T-helper 22 cell (primary cell): ENCODE measurements at places on chromosomes 2 and 18.

- no peak for DNase-seq
Observed at GRCh38 chr2:102522890-102523289, 49.9 kb downstream of the SLC9A4 start.

DNA sequence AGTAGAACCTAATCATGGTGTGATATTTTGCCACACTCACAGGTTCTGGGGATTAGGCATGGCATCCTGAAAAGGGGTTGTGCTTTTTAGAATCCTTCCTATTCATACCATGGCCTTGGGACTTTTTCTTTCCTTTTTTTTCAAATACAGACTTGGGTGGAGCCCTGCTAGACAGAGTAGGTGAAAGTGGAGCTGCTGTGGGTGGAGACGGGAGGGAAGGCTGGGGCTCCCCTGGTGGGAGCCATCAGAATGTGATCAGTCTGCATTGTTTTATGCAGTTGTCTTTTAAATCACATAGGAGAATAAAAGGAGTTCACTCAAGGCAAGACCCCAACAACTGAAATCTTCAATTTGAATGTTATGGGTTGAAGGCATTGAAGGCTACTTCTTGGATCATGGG lies 130.2 kb downstream of the VAPA start:
- DNase-seq: no peak

- DNase-seq: no peak
Observed at GRCh38 chr2:669323-669722, 7.9 kb downstream of the TMEM18 start.

GRCh38 chr2:40363631-40364030 lies 88.3 kb downstream of the SLC8A1 start:
- no peak for DNase-seq

DNA sequence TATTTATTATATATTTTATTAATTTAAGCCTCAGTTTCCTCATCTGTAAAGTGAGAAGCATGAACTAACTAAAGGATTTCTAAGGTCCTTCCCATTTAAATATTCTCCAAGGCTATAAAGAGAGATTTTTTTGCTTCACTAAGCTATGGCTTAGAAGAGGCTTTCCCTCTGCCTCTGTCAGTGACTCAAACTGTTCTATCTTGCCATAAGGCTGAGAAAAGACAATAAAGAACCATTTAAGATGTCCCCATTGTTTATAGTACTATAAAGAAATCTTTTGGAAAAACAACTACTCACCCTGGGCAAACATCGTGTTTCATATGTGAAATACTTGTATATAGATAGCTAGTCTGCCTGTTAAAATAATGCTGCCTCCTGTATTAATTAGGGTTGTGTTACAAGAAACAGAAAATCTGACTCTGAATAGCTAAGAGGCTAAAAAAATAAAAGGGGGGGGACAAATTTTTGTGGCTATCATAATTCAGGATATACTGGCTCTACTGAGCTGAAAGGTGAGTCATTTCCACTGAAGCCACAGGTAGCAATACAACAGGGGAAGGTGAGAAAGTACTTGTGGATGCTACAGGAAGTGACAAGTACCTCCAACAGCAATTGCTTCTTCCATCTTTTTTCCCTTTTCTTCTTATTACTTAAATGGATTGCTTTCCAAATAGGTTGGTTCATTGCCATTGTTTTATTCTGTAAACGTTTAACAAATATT lies 25.4 kb downstream of the EPHA4 start:
- no peak for DNase-seq

DNA sequence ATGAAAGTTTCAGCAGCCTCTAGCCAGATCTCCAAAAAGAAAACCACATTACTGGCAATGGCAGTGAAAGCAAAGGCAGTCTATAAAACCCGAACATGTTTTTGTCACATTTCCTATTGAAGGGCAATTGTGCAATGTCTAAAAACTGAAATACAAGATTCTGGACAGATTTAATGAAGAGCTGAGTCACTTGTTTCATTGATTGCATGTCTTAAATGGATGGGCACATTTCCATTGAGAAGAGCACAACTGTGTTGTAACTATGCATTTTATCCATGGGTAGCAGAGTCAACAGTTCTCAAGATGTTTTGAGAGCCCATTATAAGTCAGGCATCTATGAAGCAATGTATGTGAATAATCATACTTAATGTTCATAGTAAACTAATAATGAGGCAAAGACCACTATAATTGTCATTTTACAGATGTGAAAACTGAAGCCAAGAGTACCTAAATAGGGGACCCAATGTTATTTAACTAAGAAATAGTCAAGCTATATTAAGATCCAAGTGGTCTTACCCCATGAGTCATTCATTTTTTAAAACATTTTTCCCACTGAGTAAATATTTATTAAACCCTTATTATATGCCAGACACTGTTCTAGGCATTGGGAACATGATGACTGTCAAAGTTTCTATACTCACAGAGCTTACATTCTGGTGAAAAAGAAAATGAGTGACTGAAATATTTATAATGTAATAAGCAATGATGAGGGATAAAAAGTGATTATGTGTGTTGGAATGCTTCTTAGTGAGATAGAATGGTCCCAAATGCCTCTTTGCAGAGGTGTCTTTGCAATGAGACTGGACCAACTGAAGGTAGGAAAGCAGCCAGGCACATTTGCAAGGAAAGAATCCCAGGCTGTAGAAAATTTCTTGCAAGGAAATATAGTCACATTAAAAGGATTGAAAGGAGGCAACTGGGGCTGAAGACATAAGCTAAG lies 818.9 kb upstream of the ACVR2A start:
- DNase-seq: no peak

- DNase-seq: no peak
Observed at GRCh38 chr2:196902828-196903227, 23.7 kb downstream of the PGAP1 start.

DNA sequence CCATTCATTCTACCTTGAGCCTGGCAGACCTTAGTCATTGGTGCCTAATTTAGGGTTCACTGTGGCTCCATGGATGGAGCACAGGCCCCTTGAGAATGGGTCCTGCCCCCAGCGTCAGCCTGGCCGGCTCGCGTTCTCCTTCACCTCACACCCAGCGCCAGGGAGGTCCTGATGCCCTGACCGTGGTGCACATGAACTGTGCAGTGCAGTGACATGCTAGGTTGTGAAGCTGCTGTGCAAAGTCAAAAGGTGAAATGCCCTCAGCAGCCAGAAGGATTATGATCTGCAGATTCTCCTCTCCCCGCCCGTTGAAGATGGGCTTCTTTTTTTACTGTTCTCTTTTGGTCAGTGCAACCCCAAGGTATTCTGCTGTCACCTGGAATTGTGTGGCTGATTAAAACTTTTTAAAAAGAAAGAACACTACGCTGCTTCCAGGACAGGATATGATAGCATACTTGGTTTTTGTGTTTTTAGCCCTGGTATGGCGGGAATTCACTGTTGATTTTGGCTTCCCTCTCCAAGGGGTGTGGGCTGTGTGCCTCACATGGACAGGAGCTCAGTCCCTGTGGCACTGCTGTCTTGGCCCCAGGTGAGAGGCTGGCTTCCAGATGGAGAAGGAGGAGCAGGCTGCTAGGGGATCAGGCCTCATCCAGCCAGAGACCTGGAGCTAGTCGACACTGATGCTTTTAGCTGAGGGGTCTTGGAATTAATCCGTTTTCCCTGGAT lies 49.4 kb upstream of the MCFD2 start:
- DNase-seq: no peak

DNA sequence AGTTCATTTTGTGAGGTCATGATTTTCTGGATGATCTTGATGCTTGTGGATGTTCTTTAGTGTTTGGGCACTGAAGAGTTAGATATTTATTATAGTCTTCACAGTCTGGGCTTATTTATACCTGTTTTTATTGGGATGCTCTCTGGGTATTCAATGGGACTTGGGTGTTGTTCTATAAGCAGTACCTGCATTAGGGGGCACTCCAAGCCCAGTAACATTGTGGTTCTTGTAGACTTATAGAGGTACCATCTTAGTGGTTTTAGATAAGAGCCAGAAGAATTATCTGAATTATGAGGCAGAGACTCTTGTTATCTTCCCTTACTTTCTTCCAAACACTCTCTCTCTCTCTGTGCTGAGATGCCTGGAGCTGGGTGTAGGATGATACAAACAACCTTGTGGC lies 470.0 kb downstream of the PIK3C3 start:
- DNase-seq: no peak

- no peak for DNase-seq
Observed at GRCh38 chr2:98508709-98509066, 64.0 kb downstream of the INPP4A start.

GRCh38 chr18:56988022-56988421 lies 158.9 kb upstream of the BOD1L2 start:
- no peak for DNase-seq

DNA sequence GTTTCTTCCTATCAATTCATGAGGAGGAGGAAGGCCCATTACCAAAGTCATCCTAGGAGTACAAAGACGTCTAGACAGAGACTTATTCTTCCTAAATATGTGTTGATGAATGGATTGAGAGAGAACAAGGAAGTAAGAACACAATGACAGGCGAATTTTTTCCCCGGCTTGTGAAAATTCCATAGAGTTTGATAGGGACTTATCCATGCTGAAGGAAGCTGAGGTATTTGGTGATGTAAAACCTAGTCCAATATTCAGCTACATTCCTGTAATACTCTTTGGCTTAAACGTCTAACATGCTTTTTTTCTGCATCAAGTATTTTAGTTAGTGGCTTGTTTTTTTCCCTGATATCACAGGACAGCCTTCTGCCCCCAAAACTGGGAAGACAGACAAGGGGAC lies 121.9 kb upstream of the MYT1L start:
- DNase-seq: no peak

- DNase-seq: no peak
Observed at GRCh38 chr2:45888641-45889040, 237.2 kb downstream of the PRKCE start.

DNA sequence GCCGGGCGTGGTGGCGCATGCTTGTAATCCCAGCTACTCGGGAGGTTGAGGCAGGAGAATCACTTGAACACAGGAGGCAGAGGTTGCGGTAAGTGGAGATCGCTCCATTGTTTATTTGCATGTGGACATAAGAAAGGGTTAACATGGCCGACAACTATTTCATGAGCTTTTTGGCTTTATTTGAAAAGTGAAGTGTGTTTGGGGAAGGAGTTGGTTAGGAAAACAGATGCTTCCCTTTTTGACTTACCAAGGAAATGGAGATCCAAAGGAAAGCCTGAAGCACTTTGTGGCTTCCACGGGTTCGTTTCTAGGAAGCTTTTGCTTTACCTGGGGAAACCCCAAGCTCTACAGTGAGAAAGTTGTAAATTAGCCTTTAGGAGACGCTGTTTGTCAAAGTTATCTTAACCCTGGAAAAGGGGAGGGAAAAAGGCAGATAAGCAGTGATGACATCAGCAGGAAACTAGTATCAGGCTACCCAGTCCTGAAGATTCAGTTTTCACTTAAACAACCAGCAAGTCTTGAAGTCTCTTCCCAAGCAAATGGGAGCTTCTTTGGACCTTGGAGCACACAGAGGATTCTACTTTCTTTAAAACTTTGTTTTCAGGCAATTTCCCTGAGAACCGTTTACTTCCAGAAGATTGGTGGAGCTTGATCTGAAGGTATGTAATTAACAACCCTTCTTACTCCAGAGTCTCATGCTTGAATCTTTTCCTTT lies at the start of gene CASP10:
CASP10 (plus strand) TSS at position 492 of the 715 bp plus-strand sequence. CDS start 2,637 bp downstream, outside the sequence.
- DNase-seq: no peak

DNA sequence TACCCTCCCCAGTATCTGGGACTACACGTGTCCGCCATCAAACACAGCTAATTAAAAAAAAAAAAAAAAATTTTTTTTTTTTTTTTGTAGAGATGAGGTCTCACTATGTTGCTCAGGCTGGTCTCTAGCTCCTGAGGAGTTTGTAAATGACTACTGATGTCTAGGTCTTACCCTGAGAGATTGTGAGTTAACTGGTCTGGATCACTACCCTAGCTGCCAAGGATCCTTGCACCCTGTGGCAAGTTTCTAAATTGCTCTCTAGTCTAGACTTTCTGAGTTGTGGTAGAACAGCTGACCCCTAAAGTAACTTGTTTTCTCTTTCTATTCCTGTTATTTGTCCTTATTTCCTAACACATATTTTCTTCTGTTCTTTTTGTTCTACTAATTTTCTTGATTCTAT lies 44.5 kb downstream of the ABHD3 start:
- DNase-seq: no peak

DNA sequence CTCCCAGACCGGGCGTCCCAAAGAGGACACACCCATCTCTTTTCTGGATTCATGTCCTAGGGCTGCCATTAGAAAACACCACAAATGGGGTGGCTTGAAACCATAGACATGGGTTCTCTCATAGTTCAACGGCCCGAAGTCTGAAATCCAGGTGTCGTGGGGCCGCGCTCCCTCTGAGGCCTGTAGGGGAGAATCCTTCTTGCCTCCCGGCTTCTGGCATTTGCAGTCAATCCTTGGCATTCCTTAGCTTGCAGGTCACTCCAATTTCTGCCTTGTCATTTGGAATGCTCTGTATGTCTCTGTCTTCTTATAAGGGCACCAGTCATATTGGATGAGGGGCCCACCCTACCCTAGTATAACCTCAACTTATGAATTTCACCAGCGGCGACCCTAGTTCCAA lies 65.1 kb downstream of the CYB5A start:
- no peak for DNase-seq

- DNase-seq: no peak
Observed at GRCh38 chr2:10221443-10221842, 81.3 kb upstream of the HPCAL1 start.

DNA sequence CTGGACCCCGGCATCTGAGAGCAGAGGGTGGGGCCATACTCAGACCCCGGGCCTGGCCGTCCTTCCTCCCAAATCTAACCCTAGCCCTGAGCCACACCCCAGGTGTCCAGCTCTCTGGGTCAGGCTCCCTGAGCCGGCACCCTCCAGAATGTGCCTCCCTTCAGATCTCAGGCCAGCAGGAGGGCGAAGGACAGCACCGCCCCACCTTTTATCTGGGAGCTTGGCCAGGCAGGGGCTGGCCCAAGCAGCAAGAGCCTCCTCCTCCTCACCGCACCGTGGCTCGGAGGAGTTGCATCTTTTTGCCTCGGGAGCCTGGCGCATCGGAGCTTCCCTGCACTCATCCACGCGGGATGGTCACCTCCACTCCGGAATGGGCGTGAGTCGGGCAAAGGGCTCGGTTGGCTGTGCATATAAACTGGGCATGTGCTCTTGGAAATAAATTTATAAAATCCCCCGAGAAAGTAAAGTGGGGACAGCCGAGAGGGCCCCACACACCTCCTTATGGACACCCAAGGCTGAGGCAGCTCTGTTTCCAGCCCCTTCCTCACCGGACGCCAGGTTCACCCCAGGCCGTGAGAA lies 69.1 kb upstream of the CTDP1 start:
- no peak for DNase-seq

DNA sequence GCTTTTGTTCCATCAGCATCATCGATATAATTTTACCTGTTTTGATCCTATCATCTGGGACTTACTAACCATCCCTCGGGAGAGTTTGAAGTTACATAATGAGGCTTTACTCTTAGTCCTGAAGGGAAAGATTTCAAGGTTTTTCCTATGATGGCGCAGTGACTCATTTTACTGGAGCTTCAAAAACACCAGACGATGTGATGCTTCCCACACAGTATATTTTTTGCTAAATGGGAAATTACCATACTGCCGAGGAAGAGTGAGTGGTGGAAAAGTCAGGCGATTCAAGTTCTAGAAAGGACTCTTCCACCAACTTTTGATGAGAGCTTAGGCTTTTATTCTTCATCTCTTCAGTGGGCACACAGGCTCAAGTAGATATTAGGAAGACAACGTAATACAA lies 44.6 kb upstream of the GCG start:
- DNase-seq: no peak

GRCh38 chr18:59286341-59286740 lies 13.1 kb upstream of the RAX start:
- DNase-seq: no peak
